Activated CD4-positive, alpha-beta T cell treated with anti-CD3 and anti-CD28 coated beads, Interleukin-2, amount 50 U/mL, for 24 hours (primary cell): ENCODE measurements at places on chromosomes 1 and 21.

DNA sequence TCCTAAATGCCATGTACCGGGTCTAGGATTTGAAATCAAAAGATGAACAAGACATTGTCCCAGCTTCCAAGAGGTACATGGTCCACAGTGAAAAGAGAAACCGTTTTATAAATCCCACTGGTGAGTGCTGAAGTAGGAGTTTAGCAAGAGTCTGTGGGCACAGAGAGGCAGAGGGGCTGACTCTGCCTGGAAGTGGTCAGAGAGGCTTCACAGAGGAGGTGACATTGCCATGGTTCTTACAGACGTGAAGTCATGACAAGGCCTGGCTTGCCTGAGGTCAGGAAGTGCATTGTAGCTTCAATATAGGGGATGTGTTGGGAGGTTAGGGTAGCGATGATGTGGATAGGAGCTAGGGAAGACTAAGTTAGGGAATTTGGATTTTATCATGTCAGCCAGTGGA, 28.4 kb downstream of the MAPKAPK2 start:
- DNase-seq: no peak

DNA sequence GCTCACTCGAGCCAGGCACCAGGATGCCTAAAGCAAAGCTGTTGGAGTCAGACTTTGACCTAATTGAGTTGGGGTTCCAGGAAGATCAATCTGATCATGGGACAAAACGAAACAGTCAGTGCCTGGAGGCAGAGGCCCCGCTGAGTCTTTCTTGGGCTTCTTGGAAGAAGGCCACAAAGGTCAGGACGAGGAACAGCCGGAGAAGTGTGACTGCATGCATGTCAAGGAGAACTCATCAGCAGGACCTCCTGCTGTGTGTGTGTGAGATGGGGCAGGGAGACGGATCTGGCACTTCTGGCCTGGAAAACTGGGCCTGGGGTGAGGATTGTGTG, 190.8 kb downstream of the CAMTA1 start:
- DNase-seq: no peak

DNA sequence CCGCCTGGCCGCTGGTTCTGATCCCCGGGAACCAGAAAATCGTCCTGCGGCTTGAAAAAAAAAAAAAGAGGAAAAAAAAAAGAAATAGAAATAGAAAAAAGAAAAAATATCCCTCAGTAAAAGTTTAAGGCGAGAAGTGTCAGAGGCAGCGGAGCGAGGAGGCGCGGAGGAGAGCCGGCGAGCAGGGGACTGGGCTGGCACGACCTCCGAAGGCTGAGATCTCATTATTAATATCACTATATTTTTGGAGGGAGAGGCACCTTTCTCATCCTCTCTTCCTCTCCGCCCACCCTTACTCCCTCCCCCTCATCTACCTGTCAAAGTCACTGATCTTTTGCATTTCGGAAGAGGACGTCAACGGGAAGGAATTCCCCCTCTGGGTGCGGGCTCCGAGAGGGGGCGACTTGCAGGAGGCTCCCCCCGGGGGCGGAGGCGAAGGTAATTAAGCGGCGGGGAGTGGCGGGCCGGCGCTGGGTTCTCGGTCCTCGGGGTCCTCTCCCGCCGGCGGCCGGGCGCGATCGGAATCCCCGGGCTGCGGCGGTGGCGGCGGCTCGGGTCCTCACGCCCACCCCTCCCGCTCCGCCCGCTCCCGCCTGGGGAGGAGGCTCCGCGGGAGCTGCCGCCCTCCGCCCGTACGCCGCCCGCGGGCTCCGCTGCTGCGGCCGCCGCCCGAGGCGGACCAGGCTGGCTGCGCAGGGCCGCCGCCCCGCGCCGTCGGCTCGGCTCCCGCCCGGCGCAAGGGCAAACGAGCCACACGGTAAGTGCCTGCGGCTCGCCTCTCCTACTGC, at the start of gene NTNG1:
Gene NTNG1 (plus strand): TSS at position 337 of the 788 bp plus-strand sequence.
- no peak for DNase-seq

- no peak for DNase-seq
These were observed 939 bp upstream of the CCN1 start for GRCh38 chr1:85579622-85580021.

DNA sequence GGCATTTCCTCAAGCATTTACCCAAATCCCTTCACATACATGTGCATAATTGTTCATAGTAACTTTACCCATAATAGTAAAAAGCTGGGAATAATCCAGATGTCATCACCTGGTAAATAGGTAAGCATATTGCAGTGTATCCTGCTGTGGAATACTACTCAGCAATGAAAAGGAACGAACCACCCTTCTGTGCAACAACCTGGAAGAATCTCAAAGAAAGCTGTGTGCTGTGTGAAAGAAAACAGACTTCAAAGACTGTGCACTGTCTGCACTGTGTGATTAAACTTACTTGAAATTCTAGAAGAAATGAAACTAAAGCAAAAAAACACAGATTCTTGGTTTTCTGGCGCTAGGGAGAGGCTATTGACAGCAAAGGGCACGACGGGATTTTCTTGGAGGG, 13.5 kb downstream of the TFF2 start:
- DNase-seq: no peak

DNA sequence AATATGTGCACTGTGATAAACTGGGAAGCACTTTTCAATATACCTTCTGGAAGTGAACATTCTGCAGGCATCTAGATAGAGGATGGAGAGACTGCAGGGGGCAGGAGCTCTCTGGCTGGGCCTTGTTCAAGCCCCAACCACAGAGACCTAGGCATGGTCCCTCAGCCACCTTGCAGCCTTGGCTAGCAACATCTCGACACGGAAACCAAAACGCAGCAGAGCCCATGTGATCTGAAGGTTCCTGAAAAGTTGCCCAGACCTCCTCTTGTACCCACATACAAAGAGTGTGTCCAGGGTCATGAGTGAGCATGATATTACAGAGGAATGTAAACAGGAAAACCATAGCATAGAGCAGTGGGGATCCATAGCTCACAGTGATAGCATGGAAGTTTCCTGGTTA, 33.1 kb upstream of the SAMD11 start:
- no peak for DNase-seq

GRCh38 chr1:7375781-7376660, 395.1 kb upstream of the VAMP3 start:
- DNase-seq: no peak
